Smooth muscle cell of the pulmonary artery (primary cell): ENCODE measurements at places on chromosomes 7 and 10. TPM values are rescaled to one million over a fixed set of nuclear protein-coding genes. Genes with fewer than 3 reads are reported as not detected.

CCDC172 gene
- not detected in 2 replicates for total RNA-seq

ASAH2 gene
- total RNA-seq = 0.53 and 3.2 TPM in 2 replicates

PAX4 gene
- not detected in 2 replicates for total RNA-seq

ITGB8 gene
- 95.7 and 171 TPM in 2 replicates for total RNA-seq

VIPR2 gene
- 0.07 TPM in 1 of 2 replicates, not detected in the other for total RNA-seq

TBX20 gene
- total RNA-seq = 0.99 and 4.3 TPM in 2 replicates

ADAM12 gene
- 77.9 and 120 TPM in 2 replicates for total RNA-seq

CDC14C gene
- total RNA-seq = not detected in 2 replicates

NPFFR1 gene
- not detected in 2 replicates for total RNA-seq

APBB1IP gene
- 0.13 and 0.26 TPM in 2 replicates for total RNA-seq

SPDYE2 gene
- total RNA-seq = not detected in 2 replicates

TMEM72 gene
- total RNA-seq = not detected in 2 replicates

TAX1BP1 gene
- 106 and 114 TPM in 2 replicates for total RNA-seq

SLC13A1 gene
- total RNA-seq = not detected in 2 replicates

CRHR2 gene
- total RNA-seq = not detected in 2 replicates

GPR15LG gene
- not detected in 2 replicates for total RNA-seq

PDGFA gene
- 61.0 and 91.5 TPM in 2 replicates for total RNA-seq

ALOX5 gene
- total RNA-seq = not detected in 2 replicates

NUDCD3 gene
- total RNA-seq = 113 and 176 TPM in 2 replicates

CYP26A1 gene
- not detected in 2 replicates for total RNA-seq

ADK gene
- 24.6 and 31.3 TPM in 2 replicates for total RNA-seq

PLXNA4 gene
- total RNA-seq = 16.9 and 29.5 TPM in 2 replicates

HEPACAM2 gene
- 0.07 TPM in 1 of 2 replicates, not detected in the other for total RNA-seq

IDI2 gene
- total RNA-seq = not detected in 2 replicates

MMP21 gene
- total RNA-seq = 0.13 TPM in 1 of 2 replicates, not detected in the other

TFAM gene
- 13.0 and 18.7 TPM in 2 replicates for total RNA-seq

FFAR4 gene
- total RNA-seq = not detected in 2 replicates

EPHB6 gene
- 1.7 and 18.4 TPM in 2 replicates for total RNA-seq

GIMAP1 gene
- 0.03 TPM in 1 of 2 replicates, not detected in the other for total RNA-seq

GHRHR gene
- total RNA-seq = not detected in 2 replicates

KNDC1 gene
- 0.65 and 0.86 TPM in 2 replicates for total RNA-seq

ZNF365 gene
- total RNA-seq = 6.0 and 11.0 TPM in 2 replicates

TMEM236 gene
- under 0.01 and 0.07 TPM in 2 replicates for total RNA-seq

EEF1AKMT2 gene
- total RNA-seq = 15.7 and 23.4 TPM in 2 replicates

ANKRD61 gene
- 0.13 TPM in 1 of 2 replicates, not detected in the other for total RNA-seq

PNLIPRP1 gene
- not detected in 2 replicates for total RNA-seq

PIP gene
- total RNA-seq = not detected in 2 replicates

TACC2 gene
- total RNA-seq = 5.7 and 8.8 TPM in 2 replicates

GPR146 gene
- total RNA-seq = 16.4 and 16.7 TPM in 2 replicates

ICA1 gene
- 0.13 and 0.52 TPM in 2 replicates for total RNA-seq

PALD1 gene
- 0.40 and 1.4 TPM in 2 replicates for total RNA-seq

PRKAR2B gene
- total RNA-seq = 0.43 and 1.1 TPM in 2 replicates

NANOS1 gene
- 0.99 and 1.5 TPM in 2 replicates for total RNA-seq

NPTX2 gene
- total RNA-seq = 3.3 and 5.1 TPM in 2 replicates
